Fibroblast of skin of back (primary cell): ENCODE measurements at places on chromosomes 1 and 21.

DNA sequence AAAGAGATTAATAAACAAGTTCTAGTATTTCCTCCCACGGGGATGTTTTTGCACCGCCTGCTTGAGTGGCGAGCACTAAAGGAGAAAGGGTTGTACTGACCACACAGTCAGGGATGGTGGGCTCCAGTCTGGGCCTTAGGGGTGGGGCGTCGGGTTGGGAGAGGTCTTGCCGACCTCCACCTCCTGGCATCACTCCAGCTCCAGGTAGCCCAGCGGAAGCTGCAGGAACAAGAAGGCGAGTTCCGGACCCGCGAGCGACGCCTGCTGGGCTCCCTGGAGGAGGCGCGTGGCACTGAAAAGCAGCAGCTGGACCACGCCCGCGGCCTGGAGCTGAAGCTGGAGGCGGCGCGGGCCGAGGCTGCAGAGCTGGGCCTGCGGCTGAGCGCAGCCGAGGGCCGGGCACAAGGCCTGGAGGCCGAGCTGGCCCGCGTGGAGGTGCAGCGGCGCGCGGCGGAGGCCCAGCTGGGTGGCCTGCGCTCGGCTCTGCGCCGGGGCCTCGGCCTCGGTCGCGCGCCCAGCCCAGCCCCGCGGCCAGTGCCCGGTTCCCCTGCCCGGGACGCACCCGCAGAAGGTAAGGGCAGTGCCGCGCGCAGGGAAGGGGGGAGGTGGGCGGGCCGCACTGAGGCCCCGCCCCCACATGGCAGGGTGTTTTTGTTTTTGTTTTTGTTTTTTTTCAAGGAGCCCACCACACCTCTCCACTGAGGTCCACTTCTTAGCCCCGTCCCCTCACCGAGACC lies 19.7 kb downstream of the MFAP2 start:
- DNase-seq, result peak; percentile 80

GRCh38 chr1:1377540-1378205 lies 2.7 kb upstream of the AURKAIP1 start:
- DNase-seq, result no peak

- DNase-seq, result no peak
These were observed 20.8 kb upstream of the ECE1 start for GRCh38 chr1:21311016-21311415.

- no peak for DNase-seq
These were observed 616.5 kb upstream of the RGS18 start for GRCh38 chr1:191541758-191542157.
